Mucosa of descending colon (tissue), 3 donors: ENCODE measurements at places on chromosomes 6 and 20. TPM values are rescaled to one million over a fixed set of nuclear protein-coding genes. Genes with fewer than 3 reads are reported as not detected.

DNA sequence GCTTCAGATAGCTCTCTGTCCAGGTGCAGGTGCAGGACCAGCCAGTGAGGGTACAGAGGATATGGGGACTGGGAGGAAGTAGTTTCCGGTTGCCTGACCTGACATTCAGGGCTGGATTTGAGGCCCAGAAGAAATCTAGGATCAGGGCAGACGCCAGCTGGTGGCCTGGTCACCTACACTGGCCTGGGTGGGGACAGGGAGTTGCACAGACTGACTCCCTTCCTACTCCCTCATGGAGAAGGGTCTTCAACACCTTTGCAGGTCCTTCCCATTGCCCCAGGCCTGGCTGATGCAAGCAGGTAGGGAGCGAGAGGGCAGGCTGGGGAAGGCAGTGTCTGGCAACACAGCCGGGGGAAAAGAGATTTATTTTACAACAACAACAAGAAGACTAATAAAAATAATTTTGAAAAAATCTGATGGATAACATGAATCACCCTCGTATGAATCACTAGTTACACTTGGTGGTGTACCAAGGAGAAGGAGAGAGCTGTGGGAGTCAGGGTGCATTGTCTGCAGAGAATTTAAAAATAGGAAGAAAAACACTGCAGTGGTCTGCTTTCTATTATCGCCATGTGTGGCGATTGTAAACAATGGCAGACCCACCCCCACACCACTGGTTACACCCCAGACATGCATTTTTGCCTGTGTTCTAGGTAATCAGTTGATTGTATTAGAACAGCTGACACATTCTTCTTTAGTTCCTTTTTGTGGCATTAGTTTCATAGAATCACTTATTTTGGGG is 62.3 kb upstream of the SNX9 start:
- no peak for DNase-seq

The MYLK4 gene
- total RNA-seq = 0.82 TPM

DNA sequence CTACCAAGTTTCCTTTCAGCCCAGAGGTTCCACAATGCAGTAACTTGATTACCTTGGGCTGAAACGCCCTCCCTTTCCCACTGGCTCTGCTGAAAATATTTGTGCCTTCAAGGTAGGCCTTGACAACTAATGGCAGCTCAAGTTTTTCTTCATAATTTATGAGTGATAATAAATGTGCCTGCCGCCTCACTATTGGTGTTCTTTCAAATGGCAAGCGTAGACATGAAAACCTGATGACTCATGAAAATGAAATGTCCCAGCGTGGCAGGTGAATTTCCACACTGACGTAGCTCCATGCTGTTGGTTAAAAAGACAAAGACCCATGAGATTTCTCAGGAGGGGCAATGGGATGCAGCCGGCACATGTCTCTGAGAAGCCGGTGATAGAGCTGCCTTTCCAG is 107.2 kb upstream of the GGTLC1 start:
- no peak for DNase-seq

- no peak for DNase-seq
These were observed 17.5 kb downstream of the HMGN4 start for GRCh38 chr6:26555505-26556262.

GRCh38 chr6:165685302-165685701 is 22.3 kb upstream of the PDE10A start:
- DNase-seq = no peak
